LNCaP clone FGC (cell line): ENCODE measurements at places on chromosomes 2 and 18.

DNA sequence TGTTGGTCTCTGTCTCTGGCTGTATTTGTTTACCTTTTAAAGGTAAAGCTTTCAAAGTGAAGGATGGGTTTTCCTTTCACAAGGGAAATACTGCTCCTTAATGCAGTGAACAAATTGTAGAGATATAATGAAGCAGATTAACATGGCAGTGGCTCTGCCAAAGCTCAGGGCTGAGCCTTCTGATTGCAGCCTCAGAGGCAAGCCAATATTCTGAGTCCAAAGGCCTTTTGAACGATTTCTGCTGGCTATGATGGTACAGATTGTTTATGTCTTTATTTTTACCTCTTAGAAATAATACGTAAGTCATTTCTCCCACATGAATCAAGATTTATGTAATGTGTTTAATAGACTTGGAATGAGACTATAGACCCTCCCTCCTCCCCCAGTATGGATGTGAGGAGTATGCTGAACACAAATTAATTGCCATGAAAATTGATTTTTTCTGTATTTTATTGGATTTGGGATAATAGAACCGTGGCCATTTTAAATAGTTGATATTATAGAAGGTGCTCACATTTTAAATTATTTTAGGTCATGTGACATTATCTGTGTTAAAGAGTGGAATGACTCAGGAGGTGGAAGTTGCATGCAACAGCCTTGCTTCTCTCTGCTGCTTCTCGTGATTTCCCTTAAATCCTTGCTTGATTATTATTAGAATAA is 772 bp downstream of the SCN2A start:
- no peak for DNase-seq

GRCh38 chr2:168457190-168457895 is 1.3 kb downstream of the CERS6 start:
- no peak for DNase-seq

GRCh38 chr18:24934258-24934932 is 417.6 kb downstream of the ZNF521 start:
- DNase-seq, result no peak

GRCh38 chr18:75533950-75534349 is 106.4 kb upstream of the SMIM21 start:
- no peak for DNase-seq

GRCh38 chr18:48767090-48767690 is 183.6 kb downstream of the SMAD7 start:
- no peak for DNase-seq

GRCh38 chr18:9715978-9716774 is 8.1 kb downstream of the RAB31 start:
- no peak for DNase-seq

GRCh38 chr2:190215620-190216019 is 104.0 kb downstream of the HIBCH start:
- DNase-seq, result no peak

GRCh38 chr2:53202063-53202462 is 565.5 kb upstream of the CHAC2 start:
- peak; percentile 39 for DNase-seq

DNA sequence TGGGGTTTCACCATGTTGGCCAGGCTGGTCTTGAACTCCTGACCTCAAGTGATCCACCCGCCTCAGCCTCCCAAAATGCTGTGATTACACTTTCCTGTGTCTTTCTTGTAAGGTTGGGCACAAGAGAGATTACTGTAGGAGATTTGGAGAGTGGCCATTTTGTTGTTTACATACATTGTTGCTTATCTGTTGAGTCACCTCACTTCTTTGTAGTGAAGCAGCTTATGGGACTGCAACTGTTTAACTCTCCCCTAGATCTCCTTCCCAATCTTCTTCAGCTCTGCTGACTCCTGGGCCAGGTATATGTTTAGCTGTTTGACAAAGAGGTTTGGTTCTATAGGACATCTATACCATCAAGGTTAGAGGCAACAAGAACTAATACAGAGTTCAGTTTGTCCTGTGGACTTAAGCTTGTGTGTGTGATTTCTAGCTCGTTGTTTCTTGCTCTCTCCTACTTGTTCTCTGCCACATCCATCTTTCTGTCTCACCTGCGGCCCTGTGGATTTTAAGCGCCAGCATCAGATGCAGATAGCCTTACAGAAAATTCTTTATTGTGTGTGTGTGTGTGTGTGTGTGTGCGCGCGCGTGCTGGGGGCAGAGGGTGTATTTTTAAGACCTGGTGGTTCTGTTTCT is 95.4 kb downstream of the HAUS1 start:
- peak; percentile 91 for DNase-seq

DNA sequence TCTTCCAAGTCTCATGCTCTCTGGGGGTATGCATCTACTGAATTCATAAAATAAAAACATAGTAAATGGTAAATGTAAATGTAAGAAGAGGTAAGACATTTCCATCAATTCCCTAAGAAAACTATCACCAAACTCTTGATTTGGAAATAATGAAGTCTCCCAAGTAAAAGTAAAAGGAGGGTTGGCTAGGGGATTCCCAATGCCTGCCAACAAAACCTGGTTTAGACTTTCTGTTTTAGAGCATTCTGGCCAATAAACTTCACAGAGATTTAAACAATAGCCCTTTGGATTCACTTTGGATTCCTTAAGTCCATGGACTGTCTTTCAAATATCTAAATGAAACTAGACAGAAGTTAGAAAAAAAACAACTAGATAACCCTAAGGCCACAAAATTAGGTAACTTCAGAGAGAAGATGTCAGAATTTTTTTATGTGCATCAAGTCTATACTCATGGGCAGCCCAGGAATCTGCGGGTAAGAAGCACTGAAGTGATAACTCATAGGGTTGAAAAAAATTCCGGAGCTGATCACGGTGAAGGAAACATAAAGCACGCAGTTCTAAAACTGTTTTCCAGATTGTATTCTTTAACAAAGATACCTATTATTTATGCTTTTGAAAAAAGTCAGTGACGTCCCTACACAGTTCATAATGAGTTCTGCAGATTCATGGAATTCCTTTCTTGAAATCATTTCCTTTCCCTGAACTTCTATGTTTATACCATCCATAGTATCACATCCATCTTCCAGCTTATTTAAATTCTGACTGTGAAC is 263.6 kb downstream of the AFF3 start:
- no peak for DNase-seq

DNA sequence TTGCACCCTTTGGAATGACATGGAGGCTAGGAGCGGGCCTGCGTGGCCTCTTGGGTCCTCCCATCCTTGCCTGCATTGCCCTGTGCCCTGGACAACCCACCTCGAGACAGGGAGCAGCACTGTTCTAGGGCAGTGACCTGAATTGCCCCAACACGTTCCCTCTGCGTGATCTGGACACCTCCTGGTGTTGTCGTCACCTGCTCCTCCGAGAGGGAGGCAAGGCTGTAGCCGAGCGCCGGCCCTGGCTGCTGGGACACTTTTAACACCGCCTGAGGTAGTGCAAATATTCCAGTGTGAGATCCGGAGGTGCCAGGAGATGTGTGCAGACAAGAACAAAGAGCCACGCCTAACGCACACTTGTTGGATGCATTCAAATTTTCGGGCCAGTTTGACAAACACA is 131.5 kb downstream of the SMAD7 start:
- DNase-seq, result no peak

DNA sequence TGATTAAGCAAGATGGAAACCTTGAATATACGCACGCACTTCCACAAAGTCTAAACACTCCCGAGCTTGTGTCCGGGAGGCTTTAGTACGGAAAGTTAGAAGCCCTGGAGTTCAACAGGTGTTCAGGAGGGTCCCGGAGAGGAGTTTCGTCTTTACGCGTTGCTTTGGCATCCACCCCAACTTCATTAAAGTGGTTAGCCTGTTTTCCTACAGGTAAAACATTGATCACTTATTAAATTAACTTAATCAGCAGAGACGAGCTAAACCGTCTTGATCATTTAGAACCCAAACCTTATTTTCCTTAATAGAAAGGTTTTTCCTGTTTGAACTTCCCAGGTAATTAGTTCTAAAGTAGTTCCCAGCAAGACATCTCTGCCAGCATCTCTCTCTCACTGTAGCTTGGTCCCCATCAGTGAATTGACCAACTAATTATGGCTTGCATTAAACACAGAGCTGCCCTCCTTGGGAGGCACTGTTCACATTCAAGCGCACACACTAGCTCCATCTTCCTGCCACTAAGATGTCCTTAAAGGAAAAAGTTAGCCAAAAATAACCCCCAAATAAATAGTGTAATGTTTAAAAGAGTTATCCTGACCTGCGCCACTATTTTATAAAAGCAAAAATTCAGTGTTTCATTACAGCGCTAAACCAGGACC is 1.4 kb downstream of the NPAS2 start:
- no peak for DNase-seq

GRCh38 chr18:2644535-2644934 is 11.0 kb upstream of the SMCHD1 start:
- no peak for DNase-seq

- no peak for DNase-seq
Measured at GRCh38 chr18:70991577-70991976, 702.7 kb downstream of the SOCS6 start.

DNA sequence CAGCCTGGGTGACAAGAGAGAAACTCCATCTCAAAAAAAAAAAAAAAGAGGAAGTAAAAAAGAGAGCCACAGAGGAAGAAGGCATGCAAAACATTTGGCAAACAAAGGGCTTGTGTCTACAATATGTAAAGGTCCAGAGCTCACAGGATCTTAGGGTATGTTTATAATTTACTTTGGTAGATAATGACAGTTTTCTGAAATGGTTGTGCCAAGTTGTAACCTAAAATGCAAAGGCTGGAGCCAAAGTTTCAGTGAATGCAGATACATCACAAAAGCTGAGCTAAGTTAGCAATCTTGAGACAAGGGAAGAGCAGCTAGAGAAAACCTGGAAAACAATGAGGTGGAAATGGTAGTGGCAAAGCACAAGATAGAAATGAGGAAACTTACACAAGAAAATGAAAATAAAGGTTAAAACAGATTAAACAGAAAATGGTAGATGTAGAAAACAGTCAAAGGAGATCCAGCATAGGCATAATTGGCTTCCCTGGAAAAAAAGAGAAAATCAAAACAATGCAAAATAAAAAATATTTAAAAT is 77.5 kb upstream of the HK2 start:
- no peak for DNase-seq

DNA sequence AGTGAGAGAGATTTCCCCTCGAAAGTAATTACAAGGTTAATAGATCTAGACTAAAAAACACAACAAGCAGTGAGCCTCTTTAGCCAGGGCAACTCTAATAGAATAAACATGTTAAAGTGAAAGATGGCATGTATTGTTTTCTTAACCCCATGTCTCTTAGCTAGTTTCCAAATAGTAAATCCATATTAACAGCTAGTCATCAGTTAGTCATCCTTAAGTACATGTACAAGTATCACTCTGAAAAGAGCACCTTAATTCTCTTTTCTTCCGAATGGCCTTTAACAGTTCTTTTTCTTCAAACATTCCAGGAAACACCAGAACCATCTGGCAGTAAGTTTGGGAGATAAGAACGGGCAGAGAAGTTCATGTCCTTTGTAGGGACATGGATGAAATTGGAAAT is 1480.0 kb downstream of the LRP1B start:
- no peak for DNase-seq

DNA sequence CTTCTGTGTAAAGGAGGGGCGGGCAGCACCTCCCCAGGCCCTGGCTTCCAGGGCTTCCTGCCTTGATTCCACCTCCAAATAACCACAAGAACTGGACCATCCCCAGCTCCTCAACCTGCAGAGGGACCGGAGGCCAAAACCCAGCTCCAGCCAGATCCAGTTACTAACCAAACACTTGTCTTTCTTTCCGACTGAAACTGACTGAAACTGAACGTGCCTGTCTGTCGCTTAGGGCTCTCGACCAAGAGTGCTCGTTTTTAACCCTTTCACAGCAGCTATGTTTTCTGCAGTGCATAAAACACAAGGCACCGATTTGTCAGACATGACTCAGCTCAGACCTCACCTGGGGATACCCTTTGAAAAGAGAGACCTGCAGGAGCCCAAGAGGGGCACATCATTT is 249.9 kb upstream of the SIX2 start:
- DNase-seq, result peak; percentile 71

DNA sequence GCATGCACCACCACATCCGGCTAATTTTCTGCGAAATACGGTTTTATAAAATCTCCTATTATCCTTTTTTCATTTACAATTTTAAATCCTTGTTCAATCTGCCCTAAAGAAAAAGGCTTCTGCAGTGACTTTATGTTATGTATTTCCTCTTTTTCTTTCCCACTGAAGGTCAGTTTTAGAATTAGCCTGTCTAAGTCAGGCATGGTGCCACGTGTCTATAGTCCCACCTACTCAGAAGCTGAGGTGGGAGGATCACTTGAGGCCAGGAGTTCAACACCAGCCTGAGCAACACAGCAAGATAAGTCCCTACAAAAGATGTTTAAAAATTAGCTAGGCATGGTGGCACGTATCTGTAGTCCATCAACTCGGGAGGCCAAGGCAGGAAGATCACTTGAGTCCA is 39.8 kb upstream of the TNFRSF11A start:
- no peak for DNase-seq

GRCh38 chr2:83970217-83970929 is 488.7 kb downstream of the SUCLG1 start:
- no peak for DNase-seq

GRCh38 chr2:82795446-82795845 is 1663.6 kb downstream of the SUCLG1 start:
- no peak for DNase-seq

DNA sequence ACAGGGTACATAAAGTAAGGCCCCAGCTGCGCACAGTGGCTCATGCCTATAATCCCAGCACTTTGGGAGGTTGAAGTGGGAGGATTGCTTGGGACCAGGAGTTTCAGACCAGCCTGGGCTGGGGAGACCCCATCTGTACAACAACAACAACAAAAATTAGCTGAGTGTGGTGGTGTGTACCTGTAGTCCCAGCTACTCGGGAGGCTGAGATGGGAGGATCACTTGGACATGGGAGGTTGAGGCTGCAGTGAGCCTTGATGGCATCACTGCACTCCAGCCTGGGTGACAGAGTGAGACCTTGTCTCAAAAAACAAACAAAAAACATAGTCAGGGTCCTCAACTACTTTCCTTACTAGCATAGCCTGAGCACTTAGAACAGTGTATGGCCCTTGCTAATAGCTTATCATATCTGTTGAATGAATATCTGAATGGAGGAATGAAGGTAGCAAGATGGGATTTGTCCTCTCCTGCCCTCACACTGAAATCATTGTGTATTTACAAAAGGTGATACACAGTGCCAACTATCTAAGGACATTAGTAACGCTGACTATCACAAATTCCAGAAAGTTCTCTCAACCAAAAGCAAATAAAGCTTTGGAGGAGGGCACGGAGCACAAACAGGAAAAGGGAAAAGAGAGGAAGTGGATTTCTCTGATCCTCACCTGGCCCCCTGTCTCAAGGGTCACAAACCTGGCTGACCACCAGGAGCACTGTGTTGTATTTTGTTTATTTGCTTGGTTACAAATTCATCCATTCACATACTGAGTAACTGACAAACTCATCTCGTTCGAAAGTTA is 38.1 kb downstream of the L3MBTL4 start:
- DNase-seq, result no peak

- DNase-seq, result no peak
Measured at GRCh38 chr2:1236606-1237005, 176.7 kb upstream of the TPO start.

GRCh38 chr2:21787941-21788340 is 664.2 kb downstream of the TDRD15 start:
- DNase-seq, result no peak

- no peak for DNase-seq
Measured at GRCh38 chr2:46803911-46804670, 111.5 kb downstream of the MCFD2 start.

GRCh38 chr18:36848609-36849008 is 19.7 kb downstream of the KIAA1328 start:
- no peak for DNase-seq

GRCh38 chr2:105904938-105905337 is 160.2 kb downstream of the NCK2 start:
- DNase-seq, result no peak
